ENCODE measurements at places on chromosomes 12 and 14.
A peak's percentile ranks its signal among the peaks of the same experiment; 100 is the strongest.

- no peak for DNase-seq
These were observed 903.7 kb upstream of the USP15 start for GRCh38 chr12:61356485-61356884.

DNA sequence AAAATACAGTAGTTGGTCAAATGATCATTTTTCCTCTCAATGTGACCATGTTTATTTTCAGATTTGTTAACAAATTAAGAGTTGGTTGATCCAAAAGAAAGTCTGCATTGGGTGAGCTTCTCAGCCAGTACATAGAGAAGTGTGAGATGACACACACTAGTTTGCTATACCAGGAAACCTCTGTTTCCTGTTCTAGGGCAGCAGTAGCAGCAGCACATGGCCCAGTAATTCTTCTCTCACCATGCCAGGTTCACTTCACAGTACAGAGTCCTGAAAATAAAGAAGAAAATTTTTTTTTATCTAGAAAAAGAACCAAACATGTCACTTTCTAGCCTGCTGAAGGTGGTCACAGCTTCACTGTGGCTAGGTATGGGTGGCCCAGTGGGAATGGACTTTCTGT is 250.2 kb upstream of the OR4E1 start:
- no peak for DNase-seq

DNA sequence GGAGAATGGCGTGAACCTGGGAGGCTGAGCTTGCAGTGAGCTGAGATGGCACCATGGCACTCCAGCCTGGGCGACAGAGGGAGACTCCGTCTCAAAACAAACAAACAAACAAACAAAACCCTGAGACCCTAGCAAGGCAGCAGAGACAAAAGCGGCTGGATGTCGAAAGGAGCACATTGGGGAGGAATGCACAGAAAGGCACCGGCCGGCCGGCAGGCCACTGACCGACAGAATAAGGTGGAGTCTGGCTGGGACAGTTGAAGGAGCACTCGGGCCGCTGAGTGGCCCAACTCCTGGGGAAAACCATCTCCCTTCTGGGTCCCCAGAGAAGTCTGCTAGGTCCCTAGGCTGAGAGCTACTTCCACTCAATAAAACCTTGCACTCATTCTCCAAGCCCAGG is 256.2 kb downstream of the KIF21A start:
- no peak for DNase-seq

DNA sequence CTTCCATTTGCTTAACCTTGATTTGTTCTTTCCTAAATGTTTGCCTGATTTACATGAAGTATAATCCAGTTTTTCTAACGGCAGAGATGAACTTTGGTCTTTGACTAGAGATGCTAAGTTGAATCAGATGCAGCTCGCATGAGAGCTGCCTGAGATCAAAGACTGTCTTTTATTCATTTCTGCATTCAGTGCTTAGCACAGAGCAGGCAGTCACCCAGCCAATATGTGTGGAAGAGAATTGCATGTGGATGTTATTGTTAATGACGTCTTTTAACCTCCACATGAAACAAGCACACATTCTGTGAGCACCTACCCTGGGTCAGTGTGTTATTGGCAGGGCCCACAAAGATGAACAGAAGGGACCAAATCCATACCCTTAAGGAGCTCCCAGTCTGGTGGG is 99.2 kb downstream of the SLC5A8 start:
- no peak for DNase-seq

GRCh38 chr12:54958048-54958658 is 26.4 kb downstream of the TESPA1 start:
- DNase-seq: peak; percentile 46

DNA sequence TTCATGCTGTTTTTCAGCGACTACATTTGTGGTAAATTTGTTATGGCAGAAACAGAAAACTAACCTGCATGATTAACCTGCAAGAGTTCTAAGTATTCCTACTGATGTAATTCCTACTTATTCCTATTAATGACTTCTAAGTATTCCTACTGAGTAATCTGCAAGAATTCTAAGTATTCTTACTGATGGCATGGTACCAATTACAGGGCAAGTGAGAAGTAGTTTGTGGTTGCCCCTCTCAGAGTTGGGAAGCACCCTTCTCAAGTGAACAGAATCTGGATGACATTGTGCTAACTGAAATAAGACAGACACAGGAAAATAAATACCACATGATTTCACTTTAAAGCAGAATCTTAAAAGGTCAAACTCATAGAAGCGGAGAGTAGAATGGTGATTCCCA is 100.9 kb upstream of the CPNE8 start:
- no peak for DNase-seq

DNA sequence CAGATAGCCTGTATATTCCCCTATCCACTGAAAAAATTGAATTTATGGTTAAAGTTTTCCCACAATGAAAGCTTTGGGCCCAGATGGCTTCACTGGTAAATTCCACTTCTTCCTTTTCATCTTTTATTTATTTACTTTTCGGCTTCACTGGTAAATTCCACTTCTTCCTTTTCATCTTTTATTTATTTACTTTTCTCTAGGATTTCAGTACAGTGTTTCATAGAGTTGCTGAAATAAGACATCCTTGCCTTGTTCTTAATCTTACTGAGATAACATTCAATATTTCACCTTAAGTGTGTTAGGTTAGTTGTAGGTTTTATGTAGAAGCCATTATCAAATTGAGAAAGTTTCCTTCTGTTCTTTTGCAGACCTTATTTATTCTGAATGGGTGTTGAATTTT is 18.9 kb upstream of the KLRG1 start:
- no peak for DNase-seq
